ENCODE measurements at places on chromosomes 3 and 15. TPM values are rescaled to one million over a fixed set of nuclear protein-coding genes. Genes with fewer than 3 reads are reported as not detected.

Gene APH1B
- total RNA-seq, result 17.0 TPM

Gene ITIH3
- 0.88 TPM for total RNA-seq

GRCh38 chr3:61783993-61784718 is 222.8 kb downstream of the PTPRG start:
- H3K36me3 ChIP-seq, result no peaks in the 10 kb centered on the region
- H3K4me3 ChIP-seq, result no peak overlapping the region
- H3K27me3 ChIP-seq, result no peaks in the 10 kb centered on the region
- no peak for DNase-seq
- H3K4me1 ChIP-seq, result no peaks in the 10 kb centered on the region

DNA sequence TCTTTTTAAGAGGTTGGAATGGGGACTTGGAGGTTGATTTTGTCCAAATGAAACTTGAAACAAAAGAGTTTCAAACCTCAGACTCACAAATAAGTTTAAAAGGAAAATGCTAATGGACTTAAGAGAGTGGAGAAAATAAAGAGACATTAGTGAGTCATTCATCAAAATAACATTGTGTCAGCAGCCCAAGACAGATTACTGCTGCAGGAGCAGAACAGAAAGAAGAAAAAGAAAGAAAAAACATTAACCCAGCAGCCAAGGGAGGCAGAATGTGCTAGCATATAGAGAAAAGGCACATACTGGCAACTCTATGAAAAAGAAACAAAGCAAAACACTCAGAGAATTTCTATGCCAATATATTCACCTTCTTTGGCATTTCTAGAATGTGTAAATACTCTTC is 42.6 kb downstream of the ADAMTS9 start:
- no peaks in the 10 kb centered on the region for H3K27me3 ChIP-seq
- no peaks in the 10 kb centered on the region for H3K4me1 ChIP-seq
- H3K27ac ChIP-seq, result no peak overlapping the region

Data from T-cell (primary cell).